Activated effector memory CD4-positive, alpha-beta T cell treated with Interleukin-2 at 50 U/mL for 16 hours (primary cell): ENCODE measurements at places on chromosomes 7 and 10.

- no peak for DNase-seq
Measured at GRCh38 chr7:16007911-16008310, 321.4 kb upstream of the MEOX2 start.

DNA sequence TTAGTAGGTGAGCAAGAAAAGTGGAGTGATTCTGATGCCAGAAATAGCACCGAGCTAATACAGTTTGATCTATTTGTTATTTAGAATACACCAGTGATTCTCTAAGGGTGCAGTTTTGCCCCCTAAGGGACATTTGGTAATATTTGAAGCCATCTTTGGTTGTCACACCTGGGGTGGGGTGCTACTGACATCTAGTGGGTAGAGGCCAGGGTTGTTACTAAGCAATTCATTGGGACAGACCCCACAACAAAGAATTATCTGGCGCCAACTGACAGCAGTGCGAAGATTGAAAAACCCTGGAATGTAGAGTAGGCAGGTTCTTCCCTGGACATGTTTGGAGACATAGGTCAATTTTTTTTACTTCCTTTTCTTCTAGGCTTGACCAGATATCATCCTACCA lies 14.6 kb downstream of the PALS2 start:
- peak; percentile 14 for DNase-seq

- no peak for DNase-seq
Measured at GRCh38 chr10:69626826-69627225, 3.2 kb upstream of the FAM241B start.

- no peak for DNase-seq
Measured at GRCh38 chr10:8214587-8214986, 160.1 kb downstream of the GATA3 start.

DNA sequence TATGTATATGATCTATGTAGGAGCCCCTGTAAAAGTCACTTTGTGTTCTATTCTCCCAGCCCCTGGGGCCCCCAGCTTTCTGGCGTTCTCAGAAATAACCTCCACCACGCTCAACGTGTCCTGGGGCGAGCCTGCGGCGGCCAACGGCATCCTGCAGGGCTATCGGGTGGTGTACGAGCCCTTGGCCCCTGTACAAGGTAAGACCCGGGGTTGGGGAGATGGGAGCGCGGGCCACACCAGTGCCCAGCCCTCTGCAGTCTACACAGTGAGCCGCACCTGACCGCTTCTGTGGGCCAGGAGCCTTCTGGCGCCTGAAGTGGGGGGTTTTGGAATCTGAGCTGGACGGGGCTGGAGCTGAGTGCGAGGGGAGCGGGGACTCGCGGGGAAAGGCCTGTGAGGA lies 472.1 kb upstream of the FOXK1 start:
- no peak for DNase-seq

- DNase-seq = no peak
Measured at GRCh38 chr10:29685506-29685905, 50.7 kb upstream of the SVIL start.

DNA sequence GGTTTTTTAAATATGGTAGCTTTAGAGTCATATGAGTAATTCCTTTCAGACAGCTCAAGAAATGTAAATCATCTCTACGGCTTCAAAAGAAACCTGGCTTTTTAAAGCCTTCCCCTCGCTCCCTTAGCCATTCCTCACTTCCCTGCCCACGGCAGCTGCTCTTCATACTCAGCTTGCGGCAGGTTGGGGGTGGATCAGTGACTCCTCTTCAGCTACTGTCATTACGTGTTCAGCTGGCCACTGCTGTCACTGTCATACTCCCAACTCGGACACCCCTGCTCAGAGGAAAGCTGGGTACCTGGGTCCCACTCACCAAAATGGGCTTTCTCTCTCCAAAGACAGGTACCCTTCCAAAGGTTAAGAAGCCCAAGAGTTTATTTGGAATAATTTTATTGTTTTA lies 6.6 kb downstream of the YWHAG start:
- DNase-seq = no peak

GRCh38 chr10:1130995-1131790 lies 75.0 kb downstream of the WDR37 start:
- no peak for DNase-seq
